K562 (cell line): ENCODE measurements at places on chromosomes 1 and 21. TPM values are rescaled to one million over a fixed set of nuclear protein-coding genes. Genes with fewer than 3 reads are reported as not detected.
A peak's percentile ranks its signal among the peaks of the same experiment; 100 is the strongest.

DNA sequence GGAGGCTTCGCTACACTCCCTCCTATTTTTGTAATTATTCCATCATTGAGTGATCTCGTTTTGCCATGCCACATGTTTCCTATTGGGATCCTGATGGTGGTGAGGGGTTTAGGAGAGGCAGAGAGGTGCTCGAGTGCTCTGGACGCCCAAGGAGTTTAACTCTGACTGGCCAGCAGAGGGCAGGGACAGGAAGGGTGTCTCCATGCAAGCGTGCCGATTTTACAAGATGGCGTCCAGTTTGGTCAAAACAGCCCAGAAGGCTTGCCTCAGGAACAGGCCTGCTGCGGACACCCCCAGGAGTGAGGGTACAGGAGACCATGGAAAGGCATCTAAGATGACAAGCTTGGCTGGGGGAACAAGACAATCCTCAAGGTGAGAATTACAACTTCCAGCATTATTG lies 33.8 kb upstream of the KCNE2 start:
- peak; percentile 55 for DNase-seq

The MCOLN3 gene
- 0.05 TPM in 1 of 2 replicates, not detected in the other for polyA plus RNA-seq

- DNase-seq: no peak
These were observed 15.9 kb upstream of the ELOA start for GRCh38 chr1:23727362-23727811.

DNA sequence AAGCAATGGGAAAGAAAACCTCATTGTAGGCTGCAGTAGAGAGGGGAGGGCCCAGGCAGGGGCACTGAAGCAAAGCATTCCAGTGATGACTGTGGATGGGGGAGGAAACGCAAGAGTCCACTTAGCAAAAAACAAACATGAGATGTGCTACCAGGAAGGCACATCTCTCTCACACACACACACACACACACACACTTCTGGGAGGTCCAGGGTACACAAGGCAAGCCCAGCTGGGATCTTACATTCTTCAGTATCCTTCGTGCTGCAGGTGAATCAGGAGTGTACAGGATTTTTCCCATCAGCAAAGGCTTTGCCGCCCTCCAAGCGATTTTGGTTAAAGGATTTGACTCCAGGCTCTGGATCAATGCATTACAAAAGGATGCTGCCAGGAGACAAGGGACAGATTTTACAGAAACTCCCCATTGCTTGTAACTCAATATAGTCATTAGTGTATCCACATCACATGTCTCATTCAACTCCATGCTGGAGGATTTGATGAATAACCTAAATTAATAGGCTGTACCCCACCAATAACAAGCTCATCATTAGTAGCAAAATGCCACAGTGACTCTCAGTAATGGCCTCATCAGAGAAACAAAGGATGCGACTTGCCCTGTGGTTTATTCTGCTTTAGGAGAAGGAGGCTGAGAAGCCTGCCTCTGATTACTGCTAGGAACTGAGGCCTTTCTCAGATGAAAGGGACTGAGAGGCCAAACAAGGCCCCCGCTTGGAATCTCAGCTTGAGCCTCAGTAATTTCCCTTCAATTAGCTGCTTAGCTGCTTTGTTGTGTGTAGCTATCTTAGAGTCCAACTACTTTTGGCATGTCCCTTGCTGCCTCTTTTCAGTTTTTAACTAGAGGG lies 41.6 kb downstream of the ABCA4 start:
- DNase-seq: no peak

GRCh38 chr1:214638459-214638807 lies 35.4 kb downstream of the CENPF start:
- no peak for DNase-seq

- no peak for DNase-seq
These were observed 10.6 kb downstream of the G0S2 start for GRCh38 chr1:209685821-209686220.

DNA sequence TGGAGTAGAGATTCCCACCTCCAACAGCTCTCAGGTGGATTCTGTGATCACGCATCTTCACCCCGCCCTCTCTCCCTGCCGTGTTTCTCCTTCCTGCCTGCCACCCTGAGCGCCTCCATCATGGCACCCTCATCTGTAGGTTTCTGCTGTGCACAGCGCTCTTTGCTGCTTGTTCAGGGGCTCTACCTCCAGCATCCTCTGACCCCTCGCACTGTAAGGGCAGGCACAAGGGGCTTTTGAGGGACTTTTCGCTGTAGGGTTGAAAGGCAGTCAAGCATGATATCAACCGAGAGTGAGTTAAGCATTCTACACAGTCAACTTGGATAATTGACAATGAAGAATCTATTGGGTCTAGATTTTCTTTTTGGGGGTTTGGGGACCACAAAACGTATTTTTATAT lies 99.1 kb upstream of the GREM2 start:
- no peak for DNase-seq

DNA sequence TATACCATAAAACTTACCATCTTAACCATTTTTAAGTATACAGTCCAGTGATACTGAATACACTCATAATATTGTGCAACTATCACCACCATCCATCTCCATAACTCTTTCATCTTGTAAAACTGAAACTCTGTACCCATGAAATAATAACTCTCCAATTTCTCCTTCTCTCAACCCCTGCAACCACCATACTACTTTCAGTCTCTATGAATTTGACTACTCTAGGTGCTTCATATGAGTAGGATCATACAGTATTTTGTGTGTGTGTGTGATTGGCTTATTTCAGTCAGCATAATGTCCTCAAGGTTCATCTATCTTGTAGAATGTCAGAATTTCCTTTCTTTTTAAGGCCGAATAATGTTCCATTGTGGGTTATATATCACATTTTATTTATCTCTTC lies 17.7 kb downstream of the NPHS2 start:
- no peak for DNase-seq

DNA sequence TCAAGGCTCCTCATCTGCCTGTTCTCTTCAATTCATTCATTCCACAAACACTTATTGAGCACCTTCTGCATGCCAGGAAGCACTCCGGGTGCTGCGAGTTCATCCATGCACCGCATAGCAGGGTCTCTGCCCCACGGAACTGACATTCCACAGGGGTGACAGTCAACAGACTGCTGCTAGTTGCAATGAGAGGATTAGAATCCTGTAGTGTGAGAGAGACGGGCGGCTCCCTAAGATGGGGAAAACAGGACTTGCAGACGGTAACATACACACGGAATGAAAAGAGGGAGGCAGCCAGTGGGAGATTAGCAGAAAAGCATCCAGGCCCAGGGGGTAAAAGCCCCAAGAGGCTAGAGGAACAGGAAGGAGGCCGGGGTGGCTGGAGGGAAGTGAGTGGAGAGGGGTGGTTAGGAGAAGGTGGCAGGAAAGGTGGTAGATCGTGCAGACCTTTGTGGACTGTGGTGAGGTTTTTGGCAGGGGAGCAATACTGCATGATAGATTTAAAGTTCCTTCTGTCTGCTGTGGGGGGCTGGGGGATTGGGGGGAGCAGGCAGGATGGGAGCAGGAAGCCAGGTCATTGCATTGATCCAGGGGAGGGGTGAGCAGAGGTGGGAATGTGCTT lies 6.6 kb downstream of the TNFRSF8 start:
- DNase-seq: no peak

GRCh38 chr1:209688746-209689234 lies 13.6 kb downstream of the G0S2 start:
- no peak for DNase-seq

DNA sequence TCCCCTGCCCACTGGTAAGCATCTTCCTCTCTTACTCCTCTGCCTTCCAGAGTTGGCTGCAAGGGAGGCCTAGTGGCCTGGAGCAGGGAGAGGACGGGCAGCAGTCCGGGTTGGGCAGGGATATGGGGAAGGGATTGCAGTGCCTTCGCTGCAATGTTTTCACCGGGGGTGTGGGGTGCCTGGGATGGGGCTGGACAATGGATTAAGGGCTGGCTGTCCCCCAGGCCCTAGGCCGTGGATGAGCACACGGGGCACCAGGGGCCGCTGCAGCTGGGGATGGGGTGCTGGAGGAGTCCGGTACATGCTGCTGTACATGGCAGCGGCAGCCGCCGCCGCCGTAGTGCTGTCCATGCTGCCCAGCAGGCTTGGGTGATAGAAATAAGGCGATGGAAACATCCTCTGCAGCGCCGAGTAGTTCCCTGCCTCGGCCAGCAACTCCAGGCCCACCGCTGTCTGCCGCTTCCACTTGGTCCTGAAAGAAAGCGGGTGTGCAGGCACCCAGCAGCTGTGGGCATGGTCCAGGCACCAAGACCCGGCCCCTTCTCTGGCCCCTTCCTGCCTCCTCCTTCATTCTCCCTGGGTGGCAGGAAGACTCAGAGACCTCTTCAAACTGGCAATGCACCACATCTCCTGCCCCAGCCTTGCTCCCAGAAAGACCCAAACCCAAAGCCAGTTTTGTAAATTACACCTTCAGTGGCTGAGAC lies 4.8 kb downstream of the BARHL2 start:
- DNase-seq: no peak

DNA sequence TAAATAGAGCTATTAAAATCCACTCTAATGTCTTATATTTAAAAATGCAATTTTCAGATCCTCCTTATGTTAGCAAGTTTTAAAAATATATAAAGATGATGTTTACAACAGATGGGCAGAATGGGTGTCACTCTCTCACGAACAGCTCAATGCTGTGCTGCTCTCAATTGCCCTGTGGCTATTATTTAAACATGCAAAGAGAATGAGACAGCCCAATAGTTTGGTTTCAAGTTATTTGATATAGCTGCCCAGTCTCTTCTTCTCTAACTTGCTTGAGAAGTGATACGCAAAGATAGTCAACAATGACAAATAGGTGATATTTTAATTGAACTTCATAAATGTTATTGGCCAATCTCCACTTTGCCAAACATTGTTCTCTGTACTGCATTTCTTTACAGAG lies 199.3 kb upstream of the GREM2 start:
- DNase-seq: no peak

GRCh38 chr1:165634154-165634921 lies 3.3 kb downstream of the MGST3 start:
- peak; percentile 21 for DNase-seq

GRCh38 chr1:12178511-12178910 lies 11.7 kb downstream of the TNFRSF1B start:
- DNase-seq: no peak

The APOBEC4 gene
- polyA plus RNA-seq: not detected in 2 replicates

GRCh38 chr1:214448536-214448935 lies 102.9 kb downstream of the PTPN14 start:
- DNase-seq: no peak

DNA sequence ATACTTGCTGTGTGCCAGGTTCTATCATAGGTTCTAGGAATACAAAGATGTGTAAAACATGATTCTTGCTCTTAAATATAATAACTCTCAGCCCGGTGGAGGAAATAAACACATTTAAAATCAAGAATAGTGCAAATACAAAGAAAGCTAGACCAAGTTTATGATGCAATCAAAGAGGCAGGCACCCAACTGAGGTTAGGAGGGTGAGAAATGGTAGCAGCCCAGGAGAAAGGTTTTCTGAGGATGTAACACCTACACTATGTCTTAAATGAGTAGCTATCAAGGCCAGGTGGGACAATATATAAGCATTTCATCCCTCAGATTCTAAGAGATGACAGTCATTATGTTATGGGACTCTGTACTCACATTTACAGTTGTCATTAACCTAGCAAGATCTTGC lies 9.7 kb upstream of the PIGC start:
- DNase-seq: no peak

DNA sequence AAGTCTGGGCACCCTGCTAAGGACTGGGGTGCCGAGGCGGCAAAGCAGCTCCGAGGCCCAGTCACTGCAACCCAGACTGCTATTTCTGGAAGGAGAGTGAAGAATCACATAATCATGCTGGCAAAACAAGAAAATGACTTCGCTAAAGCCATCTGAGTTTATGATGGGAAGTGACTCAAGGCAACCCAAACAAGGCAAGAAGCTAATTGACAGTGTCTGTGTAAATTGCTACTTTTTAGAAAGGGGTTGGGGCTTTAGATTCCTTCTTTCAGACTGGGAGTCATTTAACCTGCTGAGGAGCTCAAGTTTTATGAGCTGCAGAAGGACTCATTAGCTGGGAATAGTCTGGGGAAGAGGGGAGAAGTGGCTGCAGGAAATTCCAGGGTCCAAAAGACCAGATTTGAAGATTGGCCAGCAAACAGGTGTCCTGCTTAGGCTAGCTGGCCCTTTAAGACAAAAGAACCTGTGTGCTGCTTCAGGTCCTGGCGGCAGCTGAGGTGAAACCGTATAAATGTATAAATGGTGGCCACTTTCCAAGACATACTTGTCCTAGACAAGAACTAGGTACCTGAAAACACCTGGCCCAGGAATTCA lies 28.1 kb downstream of the TSHB start:
- no peak for DNase-seq

The CYYR1 gene
- not detected in 2 replicates for polyA plus RNA-seq

DNA sequence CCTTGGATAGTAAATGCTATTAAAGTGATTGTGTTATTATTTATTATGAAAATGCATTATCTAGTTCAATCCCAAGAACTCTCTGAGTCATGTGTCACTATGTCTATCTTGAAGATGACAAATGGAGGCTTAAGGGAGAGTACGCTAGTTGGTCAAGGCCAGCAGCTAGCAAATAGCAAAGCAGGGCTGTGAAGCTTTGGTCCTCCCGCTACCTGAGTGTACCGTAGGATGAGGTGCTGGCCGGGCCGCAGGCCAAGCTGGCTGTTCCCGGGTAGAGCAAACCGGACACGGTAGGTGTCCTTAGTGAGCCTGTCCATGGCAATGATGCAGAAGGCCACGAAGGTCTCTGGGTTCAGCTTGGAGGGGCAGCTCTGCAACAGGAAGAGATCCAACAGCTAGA lies 9.3 kb downstream of the CYB5RL start:
- DNase-seq: no peak

DNA sequence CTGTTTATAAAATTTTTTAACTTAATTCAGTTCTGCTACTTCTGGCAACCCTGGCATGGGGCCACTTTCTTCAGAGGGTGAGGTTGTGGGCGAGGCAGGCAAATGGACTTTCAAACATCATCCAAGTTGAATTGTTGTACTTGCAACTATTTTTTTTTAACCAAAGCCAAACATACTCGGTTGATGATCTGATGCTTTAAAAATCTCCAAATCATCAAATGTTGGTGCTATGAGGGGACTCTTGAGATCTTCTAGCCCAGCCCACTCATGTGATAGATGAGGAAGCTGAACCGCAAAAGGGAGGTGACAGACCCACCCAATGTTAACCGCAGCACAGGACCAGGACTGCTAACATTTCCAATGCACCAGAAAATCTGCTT lies 6.7 kb downstream of the SLC1A7 start:
- peak; percentile 59 for DNase-seq

The PKP1 gene
- polyA plus RNA-seq: not detected in 2 replicates

- DNase-seq: no peak
These were observed 13.4 kb upstream of the ALX3 start for GRCh38 chr1:110083866-110084226.

GRCh38 chr1:10909697-10910680 lies 102.5 kb upstream of the TARDBP start:
- peak; percentile 77 for DNase-seq

GRCh38 chr1:22039594-22040285 lies 12.8 kb upstream of the CDC42 start:
- peak; percentile 37 for DNase-seq
